Tibial artery (tissue), 4 donors: ENCODE measurements at places on chromosomes 7 and 10.

DNA sequence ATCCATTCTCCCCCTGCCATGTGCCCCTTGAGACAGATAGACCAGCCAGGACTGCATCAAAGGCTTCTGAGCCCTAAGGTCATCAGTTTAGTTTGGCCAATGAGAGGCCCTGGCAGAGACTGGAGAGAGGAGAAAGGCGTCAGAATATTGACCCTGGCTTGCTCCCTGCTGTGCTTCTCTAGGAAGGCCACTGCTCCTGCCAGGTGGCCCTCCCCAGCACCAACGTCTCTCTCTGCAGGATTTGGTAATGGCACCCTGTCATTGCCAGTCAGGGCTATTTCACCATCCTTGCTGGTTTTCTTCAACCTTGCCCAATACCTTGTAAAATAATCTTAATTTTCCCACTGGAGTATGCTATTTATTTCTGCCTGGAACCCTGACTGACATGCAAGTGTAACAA is 38.8 kb upstream of the ZRANB1 start:
- no peak for DNase-seq

GRCh38 chr10:75547391-75548298 is 116.2 kb downstream of the LRMDA start:
- DNase-seq = no peak

GRCh38 chr7:94303695-94304094 is 91.0 kb upstream of the COL1A2 start:
- peak; percentile 65 for DNase-seq

DNA sequence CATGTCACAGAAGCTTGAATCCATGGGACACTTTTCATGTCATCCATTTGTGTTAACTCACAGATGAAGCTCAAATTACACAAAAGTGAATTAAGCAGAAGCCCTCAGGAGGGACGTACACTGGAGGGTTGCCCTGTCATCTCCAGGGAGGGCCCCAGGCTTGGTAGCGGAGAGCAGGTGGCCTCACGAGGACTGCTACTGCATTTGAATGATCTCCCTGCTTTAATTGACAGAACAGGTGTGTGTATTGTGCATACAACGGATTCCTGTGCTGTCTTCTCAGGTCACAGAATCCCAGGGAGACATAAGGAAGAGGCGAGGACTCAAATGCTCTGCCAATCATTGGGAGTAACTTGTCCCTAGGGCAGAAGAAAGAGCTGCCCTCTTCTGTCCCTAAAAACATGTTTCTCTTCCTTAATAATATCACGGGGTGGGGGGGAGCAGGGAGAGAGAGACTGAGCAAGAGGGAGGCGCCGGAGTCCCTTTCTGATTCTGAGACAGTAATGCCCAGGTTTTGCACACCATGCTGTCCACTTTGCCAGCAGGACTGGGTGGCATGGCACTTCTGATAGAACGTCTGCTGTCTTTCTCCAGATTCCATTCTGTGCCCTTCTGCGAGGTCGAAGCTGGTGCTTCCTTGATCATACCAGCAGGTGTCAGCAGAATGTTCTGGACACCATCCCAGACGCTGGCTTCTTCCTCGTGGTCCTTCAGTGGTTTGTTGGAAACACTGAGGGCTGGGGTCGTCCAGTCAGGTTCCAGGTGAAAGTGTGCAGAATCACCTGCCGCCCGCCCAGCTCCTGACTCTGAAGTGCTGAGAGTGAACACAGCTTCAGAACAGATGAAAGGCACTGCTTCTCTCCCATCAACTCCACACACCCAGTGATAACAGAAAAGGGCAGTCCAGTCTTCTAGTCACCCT is 26.2 kb upstream of the RASGEF1A start:
- no peak for DNase-seq

DNA sequence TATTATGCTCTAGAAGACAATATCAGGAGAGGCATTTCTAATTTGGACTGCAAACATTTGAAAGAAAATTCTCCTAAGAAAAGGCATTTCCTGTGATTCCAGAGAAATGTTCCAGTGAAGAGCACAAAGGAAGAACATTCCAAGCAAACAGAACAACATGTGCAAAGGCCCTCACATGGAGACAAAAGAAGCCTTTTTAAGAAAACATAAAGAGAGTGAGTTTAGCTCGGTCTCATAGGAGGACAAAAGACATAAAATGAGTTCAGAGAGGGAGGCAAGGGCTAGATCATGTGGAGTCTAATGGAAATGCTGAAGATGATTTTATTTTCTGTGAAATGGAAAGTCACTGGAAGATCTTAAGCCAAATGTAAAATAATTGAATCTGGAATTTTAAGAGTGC is 269.8 kb upstream of the HGF start:
- DNase-seq = no peak
